ENCODE measurements at places on chromosomes 12 and 14. TPM values are rescaled to one million over a fixed set of nuclear protein-coding genes. Genes with fewer than 3 reads are reported as not detected.

SELPLG gene
- total RNA-seq, result 23.0 TPM

CABP1 gene
- total RNA-seq, result 2.0 TPM

SLC6A12 gene
- not detected for total RNA-seq

TRPV4 gene
- total RNA-seq, result not detected

COX8C gene
- not detected for total RNA-seq
